ENCODE measurements at places on chromosomes 7 and 10. TPM values are rescaled to one million over a fixed set of nuclear protein-coding genes. Genes with fewer than 3 reads are reported as not detected.

The RTKN2 gene
- 0.04 TPM for total RNA-seq

GRCh38 chr7:14219125-14219524 lies 229.7 kb upstream of the ETV1 start:
- H3K27me3 ChIP-seq = no peaks in the 10 kb centered on the region
- no peaks in the 10 kb centered on the region for H3K36me3 ChIP-seq
- no peak for DNase-seq
- peak overlapping the region; percentile 70 for H3K27ac ChIP-seq
- H3K4me1 ChIP-seq = peaks cover 8% of the 10 kb centered on the region
- H3K4me3 ChIP-seq = no peak overlapping the region

- DNase-seq = no peak
- peaks cover 89% of the 10 kb centered on the region for H3K27me3 ChIP-seq
- H3K27ac ChIP-seq = no peak overlapping the region
- no peaks in the 10 kb centered on the region for H3K36me3 ChIP-seq
- no peaks in the 10 kb centered on the region for H3K4me1 ChIP-seq
Observed at GRCh38 chr10:49611166-49611815, 1.2 kb downstream of the SLC18A3 start.

DNA sequence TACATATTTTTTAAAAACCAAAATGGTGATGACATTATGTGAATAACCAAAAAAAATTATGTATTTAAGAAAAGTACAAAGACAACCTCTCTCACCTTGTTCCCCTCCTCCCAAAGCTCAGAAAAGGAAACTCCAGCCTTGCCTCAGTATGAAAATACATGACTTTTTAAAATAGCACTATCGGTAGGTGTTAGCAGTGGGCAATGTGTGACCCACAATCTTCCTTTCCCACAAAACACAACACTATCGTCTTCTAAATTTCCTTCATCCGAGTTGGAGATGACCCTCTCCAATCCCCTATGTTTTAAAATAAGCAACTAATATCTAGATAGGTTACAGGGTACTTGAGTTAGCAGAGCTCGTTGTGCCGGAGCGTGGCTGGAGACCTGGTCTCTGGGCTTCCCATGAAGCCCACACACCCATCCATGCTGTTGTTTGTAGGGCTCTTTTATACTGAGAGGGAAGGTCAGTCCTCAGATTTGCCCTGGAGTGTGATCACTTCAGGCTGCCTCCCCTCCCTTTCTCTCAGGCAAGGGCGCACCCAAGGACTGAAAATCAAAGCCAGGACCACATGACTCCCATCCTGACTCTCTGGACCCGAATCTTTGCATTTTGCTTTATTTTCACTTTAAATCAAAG lies 107.6 kb downstream of the JAZF1 start:
- no peak for DNase-seq
- no peak overlapping the region for H3K27ac ChIP-seq
- H3K4me3 ChIP-seq = no peak overlapping the region
- H3K27me3 ChIP-seq = no peaks in the 10 kb centered on the region
- H3K4me1 ChIP-seq = peaks cover 35% of the 10 kb centered on the region

DNA sequence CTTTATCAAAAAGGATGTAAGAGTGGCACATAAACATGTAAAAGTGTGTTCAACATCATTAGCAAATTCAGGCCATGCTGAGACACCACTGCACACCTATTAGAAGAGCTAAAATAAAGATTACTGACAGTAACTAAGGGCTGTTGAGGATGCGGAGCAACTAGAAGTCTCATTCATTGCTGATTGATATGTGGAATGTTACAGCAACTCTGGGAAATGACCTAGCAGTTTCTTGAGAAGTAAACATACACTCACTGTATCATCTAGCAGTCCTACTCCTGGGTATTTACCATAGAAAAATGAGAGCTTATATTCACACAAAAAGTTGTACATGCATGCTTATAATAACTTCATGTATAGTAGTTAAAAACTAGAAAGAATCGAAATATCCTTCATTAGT lies 77.3 kb downstream of the CCSER2 start:
- no peaks in the 10 kb centered on the region for H3K4me1 ChIP-seq
- no peak overlapping the region for H3K27ac ChIP-seq
- no peaks in the 10 kb centered on the region for H3K27me3 ChIP-seq
- no peaks in the 10 kb centered on the region for H3K36me3 ChIP-seq
- H3K4me3 ChIP-seq = no peak overlapping the region

The OGDHL gene
- 0.49 TPM for total RNA-seq

DNA sequence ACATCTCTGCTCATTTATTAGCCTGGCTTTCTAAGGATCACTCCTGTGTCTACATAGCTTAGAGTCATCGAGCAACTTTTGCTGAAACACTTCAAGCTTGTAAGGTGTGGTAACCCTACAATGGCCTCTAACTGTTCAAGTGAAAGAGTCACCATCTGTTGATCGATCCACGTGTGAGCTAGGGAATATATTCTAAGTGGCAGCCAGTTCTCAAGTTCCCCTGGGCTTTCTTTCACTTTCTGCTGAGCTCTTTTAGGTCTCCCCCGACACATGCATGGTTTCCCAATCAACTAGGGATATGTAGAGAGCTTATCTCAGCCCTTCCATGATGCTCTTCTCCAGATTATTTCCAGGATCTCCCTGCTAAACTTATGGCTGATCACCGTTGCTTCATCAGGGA lies 15.5 kb downstream of the AOAH start:
- H3K4me1 ChIP-seq = no peaks in the 10 kb centered on the region
- H3K36me3 ChIP-seq = no peaks in the 10 kb centered on the region
- DNase-seq = no peak
- no peak overlapping the region for H3K4me3 ChIP-seq

GRCh38 chr7:91915401-91916050 lies 25.1 kb upstream of the AKAP9 start:
- H3K36me3 ChIP-seq = no peaks in the 10 kb centered on the region
- no peak overlapping the region for H3K4me3 ChIP-seq
- H3K27me3 ChIP-seq = no peaks in the 10 kb centered on the region
- no peak overlapping the region for H3K27ac ChIP-seq
- H3K4me1 ChIP-seq = no peaks in the 10 kb centered on the region

- H3K36me3 ChIP-seq = no peaks in the 10 kb centered on the region
- DNase-seq = no peak
- H3K4me1 ChIP-seq = peaks cover 26% of the 10 kb centered on the region
- no peak overlapping the region for H3K27ac ChIP-seq
Observed at GRCh38 chr10:43842496-43842895, 193.8 kb upstream of the ZNF32 start.

GRCh38 chr10:775245-776075 lies 86.0 kb upstream of the DIP2C start:
- H3K4me3 ChIP-seq = no peak overlapping the region
- no peaks in the 10 kb centered on the region for H3K36me3 ChIP-seq
- H3K27ac ChIP-seq = no peak overlapping the region
- no peaks in the 10 kb centered on the region for H3K4me1 ChIP-seq

The HABP2 gene
- not detected for total RNA-seq

The HOXA4 gene
- total RNA-seq = 0.79 TPM

- no peaks in the 10 kb centered on the region for H3K27me3 ChIP-seq
- DNase-seq = no peak
- H3K4me1 ChIP-seq = no peaks in the 10 kb centered on the region
- no peak overlapping the region for H3K4me3 ChIP-seq
- no peaks in the 10 kb centered on the region for H3K36me3 ChIP-seq
Observed at GRCh38 chr10:80582286-80582960, 44.7 kb downstream of the SH2D4B start.

DNA sequence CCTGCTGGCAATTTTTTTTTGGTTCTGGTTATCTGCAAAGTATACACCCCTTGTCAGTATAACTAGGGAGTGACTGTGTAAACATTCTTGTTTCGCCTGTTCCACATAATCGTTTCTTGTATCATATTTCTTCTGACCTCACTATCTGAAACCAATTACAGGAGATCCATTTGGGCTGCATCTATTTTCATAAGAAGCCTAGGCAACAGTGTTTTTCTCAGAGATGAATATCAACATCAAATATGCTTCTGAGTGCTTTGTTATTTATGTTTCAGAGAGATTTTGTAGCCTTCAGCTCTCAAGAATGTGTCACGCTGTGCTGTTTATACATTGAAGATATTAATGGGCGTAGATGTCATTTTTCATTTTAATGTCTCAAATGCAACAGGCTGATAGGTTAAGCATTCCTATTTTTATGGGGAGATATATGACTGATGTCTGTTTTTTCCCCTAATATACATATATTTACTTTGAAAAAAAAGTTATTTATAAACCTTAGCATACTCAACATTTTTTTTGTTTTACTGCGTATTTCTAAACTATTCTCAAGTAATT lies 115.5 kb downstream of the FOXP2 start:
- no peak overlapping the region for H3K27ac ChIP-seq
- no peaks in the 10 kb centered on the region for H3K4me1 ChIP-seq
- H3K36me3 ChIP-seq = no peaks in the 10 kb centered on the region
- no peak for DNase-seq
- H3K4me3 ChIP-seq = no peak overlapping the region

The PNLIPRP1 gene
- total RNA-seq = 0.53 TPM

DNA sequence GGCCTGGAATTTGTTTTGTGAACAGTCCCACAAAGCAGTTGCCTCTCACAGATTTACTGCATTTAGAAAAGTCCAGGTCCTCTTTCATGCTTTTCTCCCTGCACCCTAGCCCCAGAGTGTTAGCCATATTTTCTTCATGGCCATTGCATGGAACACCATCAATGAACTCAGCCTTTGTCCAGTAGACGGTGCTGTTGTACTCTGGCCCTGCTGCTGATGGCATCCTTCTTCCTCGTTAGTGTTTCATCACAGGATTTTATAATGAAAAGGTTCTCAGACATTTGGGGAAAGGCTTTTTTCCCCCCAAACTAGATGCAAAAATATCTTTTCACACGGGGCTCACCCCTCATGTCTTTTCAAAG lies 93.0 kb upstream of the SLC25A13 start:
- no peaks in the 10 kb centered on the region for H3K4me1 ChIP-seq
- DNase-seq = no peak
- H3K4me3 ChIP-seq = no peak overlapping the region
- H3K27ac ChIP-seq = no peak overlapping the region
- no peaks in the 10 kb centered on the region for H3K27me3 ChIP-seq

GRCh38 chr10:48456361-48456804 lies 148.5 kb downstream of the ARHGAP22 start:
- H3K27me3 ChIP-seq = no peaks in the 10 kb centered on the region
- DNase-seq = peak; percentile 81
- H3K4me3 ChIP-seq = no peak overlapping the region
- H3K4me1 ChIP-seq = no peaks in the 10 kb centered on the region
- no peak overlapping the region for H3K27ac ChIP-seq

DNA sequence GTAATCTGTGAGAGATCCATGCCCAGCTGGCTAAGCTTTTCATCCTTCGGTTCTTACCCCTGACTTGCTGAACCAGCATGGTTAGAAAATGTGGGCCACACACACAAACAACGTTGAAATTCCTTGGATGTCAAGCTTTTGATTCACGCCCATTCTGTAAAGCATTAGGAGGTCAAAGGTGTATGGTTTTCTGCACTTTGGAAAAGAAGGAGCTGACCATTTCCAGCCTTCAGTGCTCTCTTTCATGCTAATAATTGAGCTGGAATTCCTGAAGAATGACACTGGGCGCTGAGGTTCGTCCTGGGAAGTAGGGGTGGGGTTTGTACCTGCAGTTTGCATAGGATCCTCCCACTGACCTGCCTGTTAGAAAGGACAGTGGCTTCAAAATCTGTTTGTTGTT lies 23.1 kb downstream of the KLF6 start:
- no peak overlapping the region for H3K4me3 ChIP-seq
- no peak for DNase-seq
- peaks cover 11% of the 10 kb centered on the region for H3K4me1 ChIP-seq
- no peaks in the 10 kb centered on the region for H3K36me3 ChIP-seq
- no peak overlapping the region for H3K27ac ChIP-seq

DNA sequence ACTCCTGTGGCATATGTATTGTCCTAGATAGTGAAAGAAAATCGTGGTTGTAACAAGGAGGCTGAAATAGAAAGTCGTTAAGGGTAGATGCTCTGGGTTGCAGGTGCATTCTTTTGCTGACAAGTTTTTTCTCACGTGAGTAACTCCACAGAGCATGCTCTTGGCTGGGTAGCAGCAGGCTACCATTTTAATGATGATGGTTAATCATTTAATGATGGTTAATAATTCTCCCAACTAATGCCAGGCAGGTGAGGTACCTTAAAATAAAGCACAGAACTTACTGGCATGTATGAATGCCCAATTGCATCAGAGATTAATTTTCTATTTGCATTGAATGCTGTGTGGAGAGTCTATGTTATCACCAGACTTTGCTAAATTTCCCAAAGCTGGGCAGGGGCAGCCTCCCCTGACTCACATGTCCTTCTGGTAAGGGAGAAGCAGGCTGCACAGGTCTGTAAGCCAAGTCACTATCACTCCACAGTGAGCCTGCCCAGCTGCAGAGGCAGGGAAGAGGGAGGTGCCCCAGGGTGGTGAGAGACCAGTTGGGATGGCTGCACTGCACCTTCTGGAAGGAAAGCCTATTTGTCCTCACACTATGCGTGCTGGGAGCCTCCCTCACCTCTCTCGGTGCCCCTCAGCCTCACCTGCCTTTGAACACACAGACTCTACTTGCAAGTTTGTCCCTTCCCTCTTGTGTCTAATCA lies 287.0 kb upstream of the IGFBP3 start:
- H3K4me3 ChIP-seq = no peak overlapping the region
- H3K27ac ChIP-seq = no peak overlapping the region
- H3K27me3 ChIP-seq = no peaks in the 10 kb centered on the region
- no peaks in the 10 kb centered on the region for H3K4me1 ChIP-seq
- H3K36me3 ChIP-seq = no peaks in the 10 kb centered on the region

The SFXN2 gene
- total RNA-seq = 2.8 TPM

The CPA2 gene
- total RNA-seq = 0.79 TPM

DNA sequence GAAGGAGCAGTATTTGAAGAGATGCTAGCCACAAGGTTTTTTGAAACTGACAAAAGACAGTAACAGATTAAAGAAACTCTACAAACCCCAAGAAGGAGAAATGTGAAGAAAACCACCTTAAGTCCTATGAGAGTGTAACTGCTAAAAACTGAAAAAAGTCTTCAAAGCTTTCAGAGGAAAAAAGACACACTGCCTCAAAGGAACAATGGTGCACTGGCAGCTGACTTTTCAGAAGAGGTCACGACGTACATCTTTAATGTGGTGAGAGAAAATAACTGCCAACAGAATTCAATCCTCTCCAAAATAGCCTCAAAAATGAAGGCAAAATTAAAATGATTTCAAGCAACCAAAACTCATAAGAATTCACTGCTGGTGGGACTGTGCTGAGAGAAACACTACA lies 94.0 kb downstream of the VIPR2 start:
- H3K4me3 ChIP-seq = no peak overlapping the region
- DNase-seq = no peak
- H3K36me3 ChIP-seq = no peaks in the 10 kb centered on the region
- no peak overlapping the region for H3K27ac ChIP-seq
